ENCODE measurements at places on chromosomes 5 and 9.

GRCh38 chr9:97293207-97293721 is 14.2 kb upstream of the CCDC180 start:
- DNase-seq, result no peak

- no peak for DNase-seq
These were observed 147.6 kb downstream of the ALDH1A1 start for GRCh38 chr9:72805238-72805637.

DNA sequence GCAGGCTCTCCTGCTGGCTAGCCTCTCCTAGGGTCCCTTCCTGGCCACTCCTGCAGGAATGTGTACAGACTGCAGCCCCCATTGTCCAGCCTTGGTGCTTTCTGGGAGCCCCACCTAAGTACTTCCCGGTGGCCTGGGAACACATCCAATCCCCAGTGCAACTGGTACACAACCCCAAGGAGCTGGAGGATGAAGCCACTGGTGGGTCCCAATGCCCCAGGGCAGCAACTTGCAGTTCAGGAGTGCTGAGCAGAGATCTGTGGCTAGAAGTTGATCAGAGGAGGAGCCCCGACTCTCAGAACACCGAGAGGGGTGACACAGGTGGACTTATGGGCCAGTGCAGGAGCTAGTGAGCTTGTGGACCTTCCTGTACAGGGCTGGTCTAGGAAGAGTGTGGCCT is 1093.7 kb upstream of the ACO1 start:
- no peak for DNase-seq

DNA sequence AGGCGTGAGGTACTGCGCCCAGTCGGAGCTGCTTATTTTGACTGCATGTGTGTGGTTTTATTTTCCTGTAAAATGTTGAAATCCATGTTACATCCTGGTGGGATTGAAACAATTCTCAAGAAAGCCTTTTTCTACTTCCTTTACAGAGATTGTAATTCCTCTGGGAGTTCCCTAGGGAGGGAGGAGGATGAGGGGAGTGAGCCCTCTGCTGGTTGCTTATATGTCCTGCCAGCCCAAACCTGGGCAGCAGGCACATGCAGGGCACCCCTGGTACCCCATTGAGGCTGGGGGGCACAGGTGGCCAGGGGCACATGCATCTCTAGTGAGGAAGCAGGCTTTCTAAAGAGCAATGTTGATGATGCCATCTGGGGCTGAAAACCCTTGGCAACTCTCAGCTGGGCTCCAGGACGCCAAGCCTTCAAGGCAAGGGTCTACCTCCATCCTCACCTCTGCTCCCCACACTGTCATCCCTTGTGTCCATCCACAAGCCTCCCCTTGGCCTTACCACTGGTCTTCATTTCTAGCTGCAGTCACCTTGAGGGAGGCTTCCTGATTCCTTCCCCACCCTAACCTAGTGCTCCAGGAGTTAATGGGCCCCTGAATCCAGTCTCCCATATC is 84.7 kb upstream of the TNFSF8 start:
- DNase-seq, result no peak

DNA sequence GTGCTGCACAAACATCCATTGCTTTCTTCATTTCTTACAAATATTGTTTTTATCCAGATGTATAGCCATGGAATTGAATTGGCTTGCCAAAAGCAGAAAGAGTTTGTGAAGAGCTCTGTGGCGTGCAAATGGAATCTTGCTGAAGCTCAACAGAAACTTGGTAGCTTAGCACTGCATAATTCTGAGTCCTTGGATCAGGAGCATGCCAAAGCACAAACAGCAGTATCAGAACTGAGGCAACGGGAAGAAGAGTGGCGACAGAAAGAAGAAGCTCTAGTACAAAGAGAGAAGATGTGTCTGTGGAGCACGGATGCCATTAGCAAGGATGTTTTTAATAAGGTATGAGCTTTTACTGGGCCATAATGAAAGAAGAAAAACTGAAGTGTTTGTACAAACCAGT is 5.5 kb downstream of the CDC37L1 start:
- no peak for DNase-seq

DNA sequence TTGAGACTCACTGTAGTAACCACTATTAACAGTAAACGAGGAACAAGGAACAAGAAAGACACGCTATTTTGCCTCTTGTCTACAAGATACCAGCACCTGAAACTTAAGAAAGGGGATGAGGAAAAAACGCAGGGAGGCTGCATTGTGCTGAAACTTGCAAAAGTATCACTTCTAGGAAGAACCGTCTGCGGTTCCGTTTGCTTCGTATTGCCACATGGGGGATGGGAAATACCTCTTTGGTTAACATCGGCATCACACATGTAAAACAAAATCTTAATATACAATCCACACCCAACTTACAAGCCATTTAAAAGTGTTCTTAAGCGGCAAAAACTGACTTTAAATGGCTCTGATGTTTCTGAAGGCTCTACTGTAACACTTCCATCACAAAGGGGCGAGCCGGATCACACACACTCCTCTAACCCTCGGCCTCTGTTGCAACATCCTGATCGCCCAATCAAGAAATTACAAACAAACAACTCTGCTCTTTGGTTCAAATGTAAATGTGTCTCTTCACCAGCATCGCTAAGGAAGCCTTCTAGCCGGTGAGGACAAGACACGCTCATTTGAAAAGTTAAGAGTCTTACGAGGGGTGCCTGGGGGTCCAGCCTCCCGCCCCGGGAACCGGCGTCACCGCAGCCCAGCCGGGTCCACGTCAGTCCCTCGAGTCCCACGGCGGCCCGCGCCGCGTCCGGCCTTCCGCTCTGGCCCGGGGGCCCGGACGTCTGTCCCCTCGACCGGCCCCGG is 621 bp downstream of the SEC16A start:
- no peak for DNase-seq

DNA sequence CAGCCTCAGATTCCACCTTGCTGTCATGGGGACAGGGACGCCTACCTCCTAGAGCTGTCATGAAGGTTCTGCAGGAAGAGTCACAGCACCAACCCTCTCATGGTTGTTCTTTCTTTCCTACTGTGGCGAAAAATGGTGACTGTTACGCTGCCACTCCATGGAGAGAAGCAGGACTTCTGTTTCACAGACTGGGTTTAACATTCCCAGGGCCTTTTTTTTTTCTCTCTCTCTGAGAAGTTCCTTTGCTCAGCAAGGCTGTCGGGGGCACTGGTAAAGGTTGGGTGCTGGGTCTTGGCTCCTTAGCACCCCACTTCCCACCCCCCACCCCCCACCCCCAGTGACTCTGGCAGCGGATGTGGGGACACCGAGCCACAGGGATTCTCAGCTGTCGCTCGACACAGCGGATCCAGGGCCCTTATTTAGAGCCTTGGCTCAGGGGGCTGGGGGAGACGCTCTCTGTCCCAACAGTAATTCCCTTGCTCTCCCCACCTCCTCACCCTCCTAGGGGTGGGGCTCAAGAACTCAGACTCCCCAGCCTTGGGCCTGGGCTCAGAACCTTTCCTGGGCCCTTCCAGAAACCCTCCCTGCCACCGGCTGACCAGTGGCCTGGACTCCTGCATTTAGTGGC is 34.4 kb downstream of the DUSP1 start:
- no peak for DNase-seq

GRCh38 chr5:143086908-143087637 is 316.4 kb downstream of the NR3C1 start:
- no peak for DNase-seq

- DNase-seq, result no peak
These were observed 211.9 kb upstream of the TRIM32 start for GRCh38 chr9:116475201-116475600.

- no peak for DNase-seq
These were observed 4.3 kb upstream of the AFAP1L1 start for GRCh38 chr5:149267241-149267973.

GRCh38 chr5:95723632-95724369 is 7.3 kb upstream of the RHOBTB3 start:
- no peak for DNase-seq

GRCh38 chr5:160833806-160834205 is 18.2 kb downstream of the ATP10B start:
- DNase-seq, result no peak

GRCh38 chr5:4081466-4081865 is 485.8 kb downstream of the IRX1 start:
- no peak for DNase-seq

DNA sequence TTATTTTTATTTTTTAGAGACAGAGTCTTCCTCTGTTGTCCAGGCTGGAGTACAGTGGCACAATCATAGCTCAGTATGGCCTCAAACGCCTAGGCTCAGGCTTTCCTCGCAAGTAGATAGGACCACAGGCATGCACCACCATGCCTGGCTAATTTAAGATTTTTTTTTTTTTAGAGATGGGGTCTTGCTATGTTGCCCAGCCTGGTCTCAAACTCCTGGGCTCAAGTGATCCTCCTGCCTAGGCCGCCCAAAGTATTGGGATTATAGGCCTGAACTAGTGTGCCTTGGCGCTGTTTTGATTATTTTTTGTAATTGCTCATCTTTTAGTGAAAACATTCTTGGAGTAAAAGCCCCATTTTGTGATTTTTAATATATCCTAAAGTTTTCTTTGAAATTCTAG is 5.4 kb downstream of the YTHDC2 start:
- no peak for DNase-seq

GRCh38 chr9:34458959-34459340 is 345 bp downstream of the DNAI1 start:
- DNase-seq, result no peak

DNA sequence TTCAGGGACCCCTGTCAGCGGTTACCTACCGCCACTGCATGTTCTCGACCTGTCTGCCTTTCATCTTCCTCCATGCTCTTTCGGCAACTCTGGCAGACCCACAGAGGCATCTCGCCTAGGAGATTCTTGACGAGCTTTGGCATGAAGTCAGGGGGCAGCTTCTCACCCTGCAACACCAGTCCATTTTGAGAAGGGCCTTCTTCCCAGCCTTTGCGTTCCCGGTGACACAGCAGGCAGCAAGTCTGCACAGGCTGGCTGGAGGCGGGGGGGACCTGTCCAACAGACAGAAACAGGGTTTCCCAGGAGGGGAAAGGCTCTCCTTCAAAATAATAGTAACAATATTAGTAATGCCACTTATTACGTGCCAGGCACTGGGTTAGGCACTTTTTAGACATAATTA is 15.5 kb downstream of the FAM193B start:
- DNase-seq, result no peak

DNA sequence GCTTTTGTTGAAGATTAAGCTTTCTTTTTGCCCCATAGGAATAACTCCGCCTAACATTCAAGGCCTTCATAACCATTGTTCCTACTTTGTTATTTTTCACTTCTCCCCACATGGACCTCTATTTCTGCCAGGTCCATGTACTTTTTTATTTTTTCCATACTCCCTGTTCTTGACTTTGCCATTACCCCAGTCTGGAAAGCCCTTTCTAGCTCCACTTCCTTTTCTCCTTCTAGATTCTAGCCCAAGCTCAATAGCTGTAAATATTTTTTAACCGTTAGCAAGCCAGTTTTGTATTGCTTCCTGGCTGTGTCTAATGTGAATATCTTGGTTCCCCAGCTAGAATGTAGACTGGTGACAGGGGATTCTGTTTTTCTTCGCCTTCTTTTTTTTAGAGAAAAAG is 26.1 kb downstream of the NCBP1 start:
- DNase-seq, result no peak

DNA sequence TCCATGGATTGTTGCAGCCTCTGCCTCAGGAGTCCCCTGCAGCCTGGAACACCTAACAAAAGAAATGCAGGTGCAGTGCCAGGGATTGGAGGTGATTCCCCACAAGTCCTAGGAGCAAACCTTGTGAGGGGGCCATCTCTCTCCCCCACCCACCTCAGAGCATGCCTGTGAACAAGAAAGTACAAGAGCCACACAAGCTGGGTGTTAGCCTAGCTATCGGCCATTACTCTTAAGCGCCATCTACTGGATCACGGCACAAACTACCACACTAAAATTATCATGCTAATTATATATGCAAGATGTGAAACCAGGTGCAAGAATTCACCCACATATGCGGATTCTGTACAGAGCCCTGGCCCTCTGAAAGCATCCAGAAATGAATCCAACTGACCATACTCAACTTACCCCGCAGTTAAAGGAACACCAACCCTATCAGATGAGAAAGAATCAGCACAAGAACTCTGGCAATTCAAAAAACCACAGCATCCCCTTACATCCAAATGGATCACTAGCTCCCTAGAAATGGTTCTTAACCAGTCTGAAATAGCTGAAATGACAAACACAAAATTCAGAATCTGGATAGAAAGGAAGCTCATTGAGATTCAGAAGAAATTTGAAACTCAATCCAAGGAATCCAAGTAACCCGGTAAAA is 16.5 kb upstream of the PRSS3 start:
- peak; percentile 45 for DNase-seq

DNA sequence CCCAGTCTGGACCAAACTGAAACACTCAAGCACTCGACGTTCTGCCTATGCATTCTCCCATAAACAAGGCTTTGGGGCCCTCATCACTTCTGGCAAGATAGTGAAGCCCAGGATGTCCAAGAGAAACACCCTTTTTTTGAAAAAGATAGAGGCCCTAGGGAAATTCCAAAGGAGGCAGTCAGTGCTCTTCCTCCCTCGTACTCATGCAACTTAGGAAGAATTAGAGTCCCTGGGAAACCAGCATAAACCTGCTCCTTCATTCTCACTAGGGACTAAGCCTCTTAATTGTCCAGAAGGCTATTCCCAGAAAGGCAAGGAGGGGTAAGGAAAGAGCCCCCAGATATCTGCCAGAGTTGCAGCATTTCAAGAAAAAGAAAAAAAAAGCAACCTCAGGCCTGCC is 7.8 kb upstream of the RUSC2 start:
- DNase-seq, result no peak

DNA sequence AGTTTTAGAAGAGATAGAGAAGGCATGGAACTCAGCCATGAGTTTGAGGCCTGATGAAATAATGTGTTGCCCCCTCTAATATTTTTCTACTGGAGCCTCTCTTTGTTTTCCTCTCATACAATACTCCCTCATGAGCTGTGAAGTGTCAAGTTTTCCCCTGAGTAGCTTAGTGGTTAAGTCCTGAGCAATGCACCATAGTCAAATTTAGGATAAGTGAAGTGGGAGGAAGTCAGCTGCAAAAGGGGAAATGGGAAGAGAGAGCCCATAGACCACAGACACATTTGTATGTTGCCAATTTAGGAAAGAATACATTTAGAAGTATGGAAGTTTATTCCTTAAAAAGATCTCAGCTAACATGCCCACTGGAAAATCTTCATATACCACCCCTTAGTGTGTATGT is 171.5 kb upstream of the NREP start:
- no peak for DNase-seq

Measured in liver (tissue), 10 donors.